Nephron progenitor cell (in vitro differentiated cells): ENCODE measurements at places on chromosomes 2 and 18.

DNA sequence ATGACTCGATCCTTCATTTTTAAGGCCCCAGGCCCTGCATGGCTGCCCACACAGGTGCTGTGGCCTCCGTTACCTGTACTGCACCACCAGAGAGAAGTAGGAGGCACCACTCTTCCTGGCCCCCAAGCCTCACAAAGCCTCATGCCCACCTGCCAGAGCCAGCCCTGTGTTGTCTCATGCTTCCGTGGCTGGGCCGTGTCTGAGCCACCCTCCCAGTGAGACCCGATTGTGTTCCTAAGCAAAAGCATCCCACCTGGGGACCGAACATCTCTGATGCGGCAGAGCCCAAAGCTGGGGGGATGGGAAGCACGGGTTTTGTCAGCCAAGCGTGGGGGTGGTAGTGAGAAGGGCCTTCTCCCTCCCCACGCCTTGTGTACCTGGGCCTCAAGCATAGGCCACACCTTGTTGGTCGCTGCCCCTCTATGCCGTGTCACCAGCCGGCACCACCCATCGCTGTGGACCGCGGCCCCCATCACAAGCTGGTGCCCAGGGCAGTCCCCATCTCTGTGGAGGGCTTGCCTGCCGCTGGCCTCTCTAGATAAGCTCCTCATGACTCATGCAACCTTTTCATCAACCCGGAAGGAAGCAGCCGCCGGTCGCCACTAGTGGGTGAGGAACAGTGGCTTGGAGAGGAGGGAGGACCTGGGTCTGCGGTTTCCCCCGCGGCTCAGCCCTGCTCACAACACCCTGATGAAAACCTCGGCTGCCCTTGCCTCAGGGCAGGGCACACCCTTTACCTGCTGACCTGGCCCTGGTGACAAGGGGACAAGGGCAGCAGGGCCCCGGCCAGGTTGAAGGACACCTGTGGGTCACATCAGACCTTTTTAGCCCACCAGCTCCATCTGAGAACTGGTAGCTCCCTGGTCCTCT is 2.7 kb upstream of the RNPEPL1 start:
- H3K4me1 ChIP-seq, result peaks cover 35% of the 10 kb centered on the region
- H3K27ac ChIP-seq, result no peak overlapping the region
- no peak overlapping the region for H3K4me3 ChIP-seq
- peak; percentile 12 for DNase-seq
- H3K36me3 ChIP-seq, result peaks cover 5% of the 10 kb centered on the region

- H3K36me3 ChIP-seq, result peaks cover 5% of the 10 kb centered on the region
- DNase-seq, result no peak
- no peaks in the 10 kb centered on the region for H3K27me3 ChIP-seq
- H3K4me3 ChIP-seq, result no peak overlapping the region
These were observed 39.5 kb upstream of the TACR1 start for GRCh38 chr2:75238670-75239330.

DNA sequence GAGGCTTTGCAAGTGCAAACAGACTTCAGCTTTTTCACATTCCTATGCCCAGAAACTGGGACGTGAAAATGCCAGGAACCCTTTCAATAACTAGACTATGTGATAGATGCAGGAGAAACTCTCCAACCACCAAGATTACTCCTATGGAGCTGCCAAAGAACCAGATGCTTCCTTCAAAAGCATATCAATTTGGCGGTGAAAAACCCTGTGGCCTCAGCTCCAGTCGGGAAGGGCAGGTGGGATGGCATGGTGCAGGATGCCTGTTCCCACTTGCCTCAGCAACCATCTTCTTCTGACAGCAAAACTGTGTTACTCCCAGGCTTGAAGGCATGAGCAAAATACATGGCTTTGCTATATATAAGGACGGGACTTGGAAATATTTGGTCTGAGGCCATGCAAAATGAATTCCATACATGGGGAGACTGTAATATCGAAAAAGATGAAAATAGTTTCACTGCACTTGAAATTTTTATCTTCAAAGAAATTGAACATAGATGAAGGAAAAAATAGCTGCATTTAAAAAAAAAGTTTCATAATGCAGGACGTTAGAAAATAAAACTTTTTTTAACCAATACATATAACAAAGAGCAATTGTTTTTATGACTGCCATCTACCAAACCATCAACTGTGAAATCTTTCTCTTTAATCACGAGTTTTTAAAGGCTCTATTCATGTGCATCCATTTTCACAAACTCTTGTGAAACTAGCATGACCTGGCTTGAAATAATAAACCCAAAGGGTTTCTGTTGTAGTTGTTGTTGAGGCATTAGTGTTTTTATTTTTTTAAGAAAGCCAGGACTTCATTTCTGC is 99.1 kb downstream of the AFF3 start:
- DNase-seq, result no peak
- peaks cover 44% of the 10 kb centered on the region for H3K36me3 ChIP-seq
- no peak overlapping the region for H3K4me3 ChIP-seq
- H3K27ac ChIP-seq, result no peak overlapping the region
- H3K27me3 ChIP-seq, result no peaks in the 10 kb centered on the region

- H3K4me1 ChIP-seq, result peaks cover 25% of the 10 kb centered on the region
- H3K27ac ChIP-seq, result no peak overlapping the region
- no peaks in the 10 kb centered on the region for H3K27me3 ChIP-seq
These were observed 696.6 kb downstream of the RNF144A start for GRCh38 chr2:7613831-7614230.

DNA sequence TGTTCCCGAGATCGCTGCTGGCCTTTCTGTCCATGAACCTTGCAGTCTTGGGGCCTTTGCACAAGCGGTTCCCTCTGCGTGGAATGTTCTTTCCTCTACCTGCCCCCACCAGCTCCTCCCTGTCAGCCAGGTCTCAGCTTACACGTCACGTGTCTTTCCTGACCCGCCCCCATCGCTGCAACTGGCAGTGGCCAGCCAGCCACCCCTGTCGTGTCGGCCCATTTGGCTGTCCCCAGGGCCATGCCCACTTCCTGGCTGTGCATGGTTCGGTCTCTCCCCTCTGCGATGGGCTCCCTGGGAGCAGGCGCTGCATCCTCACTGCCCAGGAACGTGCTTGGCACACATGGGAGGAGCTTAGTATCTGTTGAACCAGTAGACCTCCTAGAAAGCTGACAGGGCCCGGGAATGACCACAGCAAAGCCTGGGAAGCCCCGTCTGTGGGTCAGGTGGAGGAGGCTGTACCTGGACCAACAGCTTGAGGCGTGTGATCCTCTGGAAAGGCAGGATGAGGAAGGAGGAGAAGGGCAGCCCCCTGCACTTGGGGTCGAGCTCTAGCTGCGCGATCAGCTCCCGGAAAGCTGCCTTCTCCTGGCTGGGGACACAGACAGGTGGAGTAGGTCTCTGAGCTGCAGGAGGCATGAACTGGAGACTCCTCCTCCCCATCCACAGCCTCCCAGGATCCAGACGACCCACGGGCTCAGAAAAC is 21.0 kb downstream of the SNORC start:
- H3K36me3 ChIP-seq, result no peaks in the 10 kb centered on the region
- peaks cover 34% of the 10 kb centered on the region for H3K4me1 ChIP-seq
- no peak overlapping the region for H3K27ac ChIP-seq
- peaks cover 9% of the 10 kb centered on the region for H3K27me3 ChIP-seq

GRCh38 chr2:74894272-74894981 is 60.5 kb downstream of the HK2 start:
- DNase-seq, result no peak
- H3K36me3 ChIP-seq, result peaks cover 85% of the 10 kb centered on the region
- H3K27ac ChIP-seq, result no peak overlapping the region
- H3K27me3 ChIP-seq, result peaks cover 1% of the 10 kb centered on the region
- no peak overlapping the region for H3K4me3 ChIP-seq
- no peaks in the 10 kb centered on the region for H3K4me1 ChIP-seq

- H3K36me3 ChIP-seq, result peaks cover 9% of the 10 kb centered on the region
- H3K4me1 ChIP-seq, result peaks cover 20% of the 10 kb centered on the region
- H3K27ac ChIP-seq, result no peak overlapping the region
These were observed 73.7 kb upstream of the COPS8 start for GRCh38 chr2:237012004-237012403.

DNA sequence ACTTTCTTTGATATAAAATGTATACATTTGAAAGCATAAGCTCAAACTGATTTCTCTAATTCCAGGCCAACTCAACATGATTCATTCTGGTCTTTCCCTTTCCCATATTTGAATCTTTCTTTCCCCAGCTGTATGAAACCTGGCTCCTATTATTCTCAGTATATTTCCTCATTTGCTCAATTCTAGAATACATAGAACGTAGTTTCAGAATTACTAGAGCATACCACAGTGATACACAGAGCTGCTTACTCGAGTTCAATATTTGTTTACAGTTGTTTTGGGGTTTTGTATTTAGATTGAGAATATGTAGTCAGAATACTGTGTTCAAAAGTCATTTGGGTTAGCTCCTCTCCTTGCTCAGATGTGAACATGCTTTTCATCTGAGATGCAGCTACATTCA is 43.0 kb downstream of the TNFRSF11A start:
- H3K27ac ChIP-seq, result no peak overlapping the region
- no peak for DNase-seq
- peaks cover 37% of the 10 kb centered on the region for H3K4me1 ChIP-seq
- H3K36me3 ChIP-seq, result no peaks in the 10 kb centered on the region
- H3K4me3 ChIP-seq, result no peak overlapping the region
- H3K27me3 ChIP-seq, result no peaks in the 10 kb centered on the region

DNA sequence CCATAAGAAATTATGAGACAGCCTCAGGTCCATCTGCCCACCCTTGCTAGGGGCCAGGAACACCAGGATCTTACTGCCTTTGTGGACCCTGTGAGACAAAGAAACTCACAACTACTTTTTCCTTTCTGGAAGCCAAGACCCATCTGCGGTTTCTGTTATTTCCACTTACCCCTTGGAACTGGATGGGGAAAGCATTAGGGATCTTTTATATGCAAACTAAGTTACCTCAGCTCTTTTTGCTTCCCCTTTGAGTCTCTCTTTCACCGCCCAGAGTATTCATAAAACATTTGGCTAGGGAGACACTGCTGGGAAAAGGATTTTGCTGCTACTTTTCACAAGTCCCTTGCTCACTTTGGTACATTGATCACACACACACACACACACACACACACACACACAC is 95.7 kb downstream of the ZNF385B start:
- no peak overlapping the region for H3K4me3 ChIP-seq
- no peak overlapping the region for H3K27ac ChIP-seq
- no peaks in the 10 kb centered on the region for H3K27me3 ChIP-seq
- H3K4me1 ChIP-seq, result no peaks in the 10 kb centered on the region
- H3K36me3 ChIP-seq, result no peaks in the 10 kb centered on the region
- no peak for DNase-seq

DNA sequence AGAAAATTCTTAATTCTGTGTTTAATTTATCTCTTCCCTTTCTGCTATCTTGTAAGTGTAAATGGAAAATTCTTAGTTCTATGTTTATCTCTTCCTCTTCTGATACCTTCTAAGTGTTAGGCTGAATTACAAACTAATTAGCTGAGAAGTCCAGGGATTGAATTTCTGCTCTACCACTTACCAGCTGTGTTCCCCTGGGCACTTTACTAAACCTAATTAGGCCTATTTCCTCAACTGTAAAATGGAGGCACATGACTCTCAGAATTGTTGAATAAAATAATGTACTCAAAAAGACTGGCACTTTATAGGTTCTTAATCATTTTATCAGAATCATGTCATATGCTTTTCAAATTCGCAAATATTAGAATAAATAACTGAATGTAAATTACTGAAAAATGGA is 146.3 kb downstream of the MAP2 start:
- no peaks in the 10 kb centered on the region for H3K4me1 ChIP-seq
- no peak overlapping the region for H3K27ac ChIP-seq
- no peak overlapping the region for H3K4me3 ChIP-seq
- no peak for DNase-seq
- no peaks in the 10 kb centered on the region for H3K36me3 ChIP-seq
- no peaks in the 10 kb centered on the region for H3K27me3 ChIP-seq

DNA sequence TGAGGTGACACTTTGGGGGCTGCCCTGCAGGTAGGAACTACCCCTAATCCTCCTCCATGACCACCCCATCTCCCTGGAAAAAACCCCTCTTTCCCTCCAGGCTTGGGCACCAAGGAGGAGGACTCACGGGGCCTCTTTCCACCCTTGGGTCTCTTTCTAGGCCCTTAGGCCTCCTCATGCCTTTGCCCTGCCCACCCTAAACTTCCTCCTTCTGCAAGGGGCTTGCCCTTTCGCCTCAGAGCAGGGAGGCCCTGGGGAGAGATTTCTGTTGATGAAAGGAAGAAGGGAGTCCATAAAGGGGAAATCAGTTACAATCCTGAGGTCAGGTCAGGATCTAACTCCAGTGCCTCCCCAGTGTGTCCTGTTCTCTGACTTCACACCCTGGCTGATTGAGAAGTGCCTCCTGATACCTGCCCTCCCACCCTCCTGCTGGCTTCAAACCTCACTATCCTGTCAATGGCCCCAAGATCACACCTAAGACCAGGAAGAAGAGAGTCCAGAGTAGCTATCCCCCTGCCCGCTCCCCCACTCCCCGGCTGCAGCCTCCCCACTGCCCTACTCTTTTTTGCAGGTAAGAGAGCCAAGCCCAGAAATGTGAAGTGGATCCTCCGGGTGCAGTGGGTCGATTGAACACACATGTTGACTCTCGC is 16.7 kb upstream of the TNS1 start:
- peaks cover 16% of the 10 kb centered on the region for H3K27me3 ChIP-seq
- H3K36me3 ChIP-seq, result no peaks in the 10 kb centered on the region
- peaks cover 92% of the 10 kb centered on the region for H3K4me1 ChIP-seq
- no peak overlapping the region for H3K4me3 ChIP-seq
